Ovary (tissue), 10 donors: ENCODE measurements at places on chromosomes 13 and 19. TPM values are rescaled to one million over a fixed set of nuclear protein-coding genes. Genes with fewer than 3 reads are reported as not detected.

- H3K27ac ChIP-seq = no peak overlapping the region
- H3K4me3 ChIP-seq = no peak overlapping the region
- no peaks in the 10 kb centered on the region for H3K4me1 ChIP-seq
- DNase-seq = no peak
Observed at GRCh38 chr13:26095846-26096610, 44.2 kb upstream of the SHISA2 start.

The SCN1B gene
- 11.7 TPM for total RNA-seq

DNA sequence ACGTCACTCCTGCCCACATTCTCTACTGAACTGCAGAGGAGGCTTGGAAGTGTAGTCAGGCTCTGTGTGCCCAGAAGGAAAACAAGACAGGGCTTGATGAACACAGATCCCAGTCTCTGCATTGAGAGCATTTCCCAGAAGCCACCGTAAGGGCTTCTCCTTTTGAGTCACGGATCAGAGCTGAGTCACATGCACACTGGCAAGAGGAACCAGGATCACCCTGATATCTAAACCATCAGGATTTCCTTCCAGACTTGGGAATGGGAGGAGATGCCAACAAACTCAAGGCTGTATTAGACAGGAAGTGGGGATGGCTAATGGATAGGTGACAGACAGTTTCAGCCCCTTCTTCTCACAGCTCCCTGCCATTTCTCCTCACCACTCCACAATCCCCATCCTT, 17.7 kb upstream of the FBXO17 start:
- H3K36me3 ChIP-seq = no peaks in the 10 kb centered on the region
- no peak overlapping the region for H3K4me3 ChIP-seq
- DNase-seq = no peak
- no peak overlapping the region for H3K27ac ChIP-seq

- H3K27me3 ChIP-seq = no peaks in the 10 kb centered on the region
Observed at GRCh38 chr19:41097302-41097701, 9.1 kb downstream of the CYP2A13 start.

DNA sequence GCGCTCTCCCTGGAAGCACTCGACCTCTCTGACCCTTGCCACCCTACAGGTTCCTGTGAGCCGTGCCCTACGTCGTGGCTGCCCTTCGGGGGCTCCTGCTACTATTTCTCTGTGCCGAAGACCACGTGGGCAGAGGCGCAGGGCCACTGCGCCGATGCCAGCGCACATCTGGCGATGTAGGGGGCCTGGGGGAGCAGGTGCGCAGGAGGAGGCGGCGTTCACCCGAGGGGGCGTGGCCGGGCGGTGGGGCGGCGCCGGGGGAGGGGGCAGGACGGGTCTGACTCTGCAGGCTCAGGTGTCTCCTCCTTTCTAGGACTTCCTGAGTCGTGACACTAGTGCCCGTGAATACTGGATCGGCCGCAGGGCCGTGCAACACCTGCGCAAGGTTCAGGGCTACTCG, 26.4 kb downstream of the CLEC4M start:
- no peak overlapping the region for H3K4me3 ChIP-seq
- DNase-seq = no peak
- H3K27ac ChIP-seq = no peak overlapping the region
- no peaks in the 10 kb centered on the region for H3K36me3 ChIP-seq
- no peaks in the 10 kb centered on the region for H3K4me1 ChIP-seq

The NCCRP1 gene
- 0.20 TPM for total RNA-seq

DNA sequence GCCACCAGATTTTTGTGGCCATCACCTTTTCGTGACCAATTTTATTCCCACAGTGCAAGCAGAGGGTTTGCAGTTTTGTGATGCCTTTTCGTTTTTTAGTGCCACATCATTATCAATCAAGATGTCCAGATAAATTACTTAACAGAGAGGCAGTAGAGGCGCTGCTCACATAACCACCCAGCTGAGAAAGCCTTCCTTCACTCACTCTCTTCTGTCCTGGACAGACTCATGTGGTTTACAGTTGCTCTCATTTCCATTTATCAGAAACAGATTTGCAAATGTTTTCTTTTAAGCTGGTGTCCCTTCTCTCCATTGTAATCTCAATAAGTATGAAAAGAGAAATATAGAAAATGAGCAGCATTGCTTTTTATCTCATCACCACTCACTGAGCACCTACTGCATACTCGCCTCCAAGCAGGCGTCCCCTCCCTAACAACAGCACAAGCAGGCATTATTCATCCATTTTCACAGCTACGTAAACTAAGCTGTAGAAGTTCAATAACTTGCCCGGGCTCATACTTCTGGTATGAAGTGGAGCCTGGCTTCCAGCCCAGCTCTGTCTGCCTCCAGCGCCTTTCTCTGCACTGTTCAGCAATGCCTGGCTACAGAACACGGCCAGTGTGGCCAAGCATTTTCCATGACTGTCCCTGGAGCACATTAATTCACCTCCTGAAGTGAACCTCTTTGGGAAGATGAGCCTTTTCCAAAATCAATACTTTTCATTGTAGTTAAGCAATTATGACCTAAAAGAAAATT, 34.6 kb upstream of the KATNAL1 start:
- H3K27me3 ChIP-seq = no peaks in the 10 kb centered on the region
- peak overlapping the region; percentile 40 for H3K27ac ChIP-seq
- DNase-seq = peak; percentile 77
- peaks cover 16% of the 10 kb centered on the region for H3K4me1 ChIP-seq
- H3K36me3 ChIP-seq = no peaks in the 10 kb centered on the region

- no peak overlapping the region for H3K4me3 ChIP-seq
- no peaks in the 10 kb centered on the region for H3K36me3 ChIP-seq
- DNase-seq = no peak
- no peaks in the 10 kb centered on the region for H3K27me3 ChIP-seq
- H3K27ac ChIP-seq = no peak overlapping the region
Observed at GRCh38 chr19:14094854-14095253, 4.3 kb upstream of the SAMD1 start.

DNA sequence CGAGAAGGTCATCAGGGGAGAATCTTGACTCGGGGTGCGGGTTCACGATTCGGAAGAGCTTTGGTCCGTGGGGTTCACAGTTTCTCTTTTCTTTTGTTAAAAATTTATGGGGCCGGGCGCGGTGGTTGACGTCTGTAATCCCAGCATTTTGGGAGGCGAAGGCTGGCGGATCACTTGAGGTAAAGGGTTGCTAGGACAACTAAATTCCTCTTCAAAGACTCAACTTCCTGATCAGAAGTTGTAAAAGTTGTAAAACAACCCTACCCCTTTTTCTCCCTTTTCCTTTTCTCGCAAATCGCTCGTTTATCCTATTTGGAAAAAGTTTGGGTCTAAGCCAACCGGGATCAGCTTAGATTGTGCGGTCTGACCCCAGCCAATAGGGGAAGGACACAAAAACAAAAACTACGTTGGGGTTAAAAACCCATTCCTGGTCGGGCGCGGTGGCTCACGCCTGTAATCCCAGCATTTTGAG, 673 bp downstream of the ZNF486 start:
- no peaks in the 10 kb centered on the region for H3K27me3 ChIP-seq
- H3K27ac ChIP-seq = peak overlapping the region; percentile 34

The VSTM2B gene
- total RNA-seq = not detected

DNA sequence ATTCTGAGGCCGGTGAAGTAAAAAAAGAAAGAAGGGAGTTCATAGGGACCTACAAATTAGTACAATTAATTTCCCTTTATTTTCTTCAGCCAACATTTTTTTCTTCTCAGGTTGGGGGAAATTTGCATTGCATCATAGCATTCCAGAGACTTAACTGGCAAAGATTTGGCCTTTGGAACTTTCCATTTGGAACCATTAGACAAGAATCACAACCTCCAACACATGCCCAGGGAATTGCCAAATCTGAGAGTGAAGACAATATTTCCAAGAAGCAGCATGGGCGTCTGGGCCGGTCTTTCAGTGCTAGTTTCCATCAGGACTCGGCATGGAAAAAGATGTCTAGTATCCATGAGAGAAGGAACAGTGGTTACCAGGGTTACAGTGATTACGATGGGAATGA, 6.4 kb upstream of the ERCC5 start:
- no peak overlapping the region for H3K4me3 ChIP-seq
- no peaks in the 10 kb centered on the region for H3K4me1 ChIP-seq
- no peaks in the 10 kb centered on the region for H3K27me3 ChIP-seq
- DNase-seq = no peak

DNA sequence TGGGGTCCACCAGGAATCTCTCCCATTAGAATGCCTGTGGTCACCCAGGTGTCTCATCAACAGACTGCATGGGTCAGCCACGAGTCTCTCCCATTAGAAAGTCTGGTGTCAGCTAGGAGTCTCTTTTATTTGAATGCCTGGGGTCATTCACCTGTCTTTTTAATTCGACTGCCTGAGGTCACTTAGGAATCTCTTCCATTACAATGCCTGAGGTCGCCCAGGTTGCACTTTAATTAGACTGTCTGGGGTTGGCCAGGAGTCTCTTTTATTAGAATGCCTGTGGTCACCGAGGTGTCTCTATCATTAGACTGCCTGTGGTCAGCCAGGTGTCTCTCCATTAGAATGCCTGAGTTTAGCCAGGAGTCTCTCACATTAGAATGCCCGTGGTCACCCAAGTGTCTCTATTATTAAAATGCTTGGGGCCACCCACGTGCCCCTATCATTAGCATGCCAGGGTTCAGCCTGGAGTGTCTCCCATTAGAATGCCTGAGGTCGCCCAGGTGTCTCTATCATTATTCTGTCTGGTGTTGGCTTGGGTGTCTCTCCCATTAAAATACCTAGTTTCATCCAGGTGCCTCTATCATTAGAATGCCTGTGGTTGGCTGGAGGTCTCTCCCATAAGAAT, 1474.3 kb downstream of the UQCRFS1 start:
- no peak overlapping the region for H3K27ac ChIP-seq
- DNase-seq = no peak
- no peak overlapping the region for H3K4me3 ChIP-seq
- H3K36me3 ChIP-seq = no peaks in the 10 kb centered on the region
- no peaks in the 10 kb centered on the region for H3K27me3 ChIP-seq
- no peaks in the 10 kb centered on the region for H3K4me1 ChIP-seq

The GIPR gene
- total RNA-seq = not detected

- no peak overlapping the region for H3K27ac ChIP-seq
- H3K4me1 ChIP-seq = no peaks in the 10 kb centered on the region
- no peaks in the 10 kb centered on the region for H3K36me3 ChIP-seq
- no peak overlapping the region for H3K4me3 ChIP-seq
- no peak for DNase-seq
Observed at GRCh38 chr13:50724913-50725312, 118.6 kb downstream of the DLEU7 start.

DNA sequence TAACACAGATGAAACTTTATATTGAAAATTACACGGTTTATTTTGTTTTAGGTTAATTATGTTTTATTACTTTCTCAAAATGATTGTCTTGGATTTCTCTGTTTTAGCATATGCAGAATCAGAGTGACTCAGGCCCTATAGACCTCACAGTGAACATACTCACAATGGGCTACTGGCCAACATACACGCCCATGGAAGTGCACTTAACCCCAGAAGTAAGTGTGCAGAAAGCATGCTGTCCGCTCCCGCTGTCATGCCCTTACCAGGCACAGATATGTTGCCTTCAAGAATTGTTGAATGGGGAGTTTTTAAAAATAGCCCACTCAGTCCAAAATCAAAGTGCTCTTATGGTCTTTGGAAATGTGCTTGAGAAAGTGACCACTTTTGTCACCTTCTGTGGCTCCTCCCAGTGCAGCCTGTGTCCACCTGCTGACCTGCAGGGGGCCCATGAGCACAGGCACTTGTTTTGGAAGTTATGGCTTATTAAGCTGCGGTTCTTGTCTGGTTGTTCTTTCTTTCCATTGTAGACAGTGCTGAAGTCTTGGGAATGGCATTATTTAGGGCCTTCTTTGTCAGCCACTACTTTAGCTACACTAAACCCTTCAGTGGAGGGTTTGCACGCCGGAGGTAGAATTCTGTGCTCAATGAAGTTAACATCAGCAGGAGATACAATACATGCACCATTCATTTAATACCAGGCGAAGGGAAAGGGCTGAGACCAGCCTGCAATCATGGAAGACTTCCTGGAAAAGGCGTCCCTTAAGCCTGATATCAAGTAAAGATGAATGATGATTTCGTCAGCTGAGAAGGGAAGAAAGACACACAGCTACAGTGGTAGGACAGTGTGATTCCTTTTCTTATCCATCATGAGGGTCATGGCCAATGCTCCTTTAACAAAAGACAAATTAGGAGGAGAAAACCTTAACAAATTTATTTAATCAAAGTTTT, 36.7 kb downstream of the CUL4A start:
- H3K36me3 ChIP-seq = no peaks in the 10 kb centered on the region
- no peaks in the 10 kb centered on the region for H3K4me1 ChIP-seq
- DNase-seq = no peak
- no peak overlapping the region for H3K27ac ChIP-seq
- H3K27me3 ChIP-seq = no peaks in the 10 kb centered on the region

The ZNF730 gene
- total RNA-seq = 4.5 TPM

- H3K4me3 ChIP-seq = no peak overlapping the region
- no peaks in the 10 kb centered on the region for H3K36me3 ChIP-seq
- DNase-seq = no peak
- H3K27me3 ChIP-seq = no peaks in the 10 kb centered on the region
- H3K27ac ChIP-seq = no peak overlapping the region
Observed at GRCh38 chr13:63128716-63129115, 1713.1 kb upstream of the PCDH20 start.

GRCh38 chr13:110471156-110471832, 90.2 kb downstream of the RAB20 start:
- H3K4me1 ChIP-seq = no peaks in the 10 kb centered on the region
- H3K27me3 ChIP-seq = no peaks in the 10 kb centered on the region
- H3K36me3 ChIP-seq = no peaks in the 10 kb centered on the region
- H3K4me3 ChIP-seq = no peak overlapping the region
- no peak overlapping the region for H3K27ac ChIP-seq

GRCh38 chr19:16482745-16483144, 11.0 kb upstream of the EPS15L1 start:
- no peaks in the 10 kb centered on the region for H3K27me3 ChIP-seq
- no peak overlapping the region for H3K4me3 ChIP-seq
- no peak for DNase-seq
- H3K4me1 ChIP-seq = no peaks in the 10 kb centered on the region
- H3K36me3 ChIP-seq = no peaks in the 10 kb centered on the region

The CCL25 gene
- total RNA-seq = not detected

- peaks cover 5% of the 10 kb centered on the region for H3K4me1 ChIP-seq
- peak; percentile 98 for DNase-seq
- peak within 1 kb of the TSS; percentile 62 for H3K27ac ChIP-seq
- no peaks in the 10 kb centered on the region for H3K36me3 ChIP-seq
Observed at GRCh38 chr19:12333162-12334159, at the start of gene ZNF563. TSS of gene ZNF563 (minus strand) at chr19:12333633. CDS start at chr19:12333482, 151 bp downstream.

DNA sequence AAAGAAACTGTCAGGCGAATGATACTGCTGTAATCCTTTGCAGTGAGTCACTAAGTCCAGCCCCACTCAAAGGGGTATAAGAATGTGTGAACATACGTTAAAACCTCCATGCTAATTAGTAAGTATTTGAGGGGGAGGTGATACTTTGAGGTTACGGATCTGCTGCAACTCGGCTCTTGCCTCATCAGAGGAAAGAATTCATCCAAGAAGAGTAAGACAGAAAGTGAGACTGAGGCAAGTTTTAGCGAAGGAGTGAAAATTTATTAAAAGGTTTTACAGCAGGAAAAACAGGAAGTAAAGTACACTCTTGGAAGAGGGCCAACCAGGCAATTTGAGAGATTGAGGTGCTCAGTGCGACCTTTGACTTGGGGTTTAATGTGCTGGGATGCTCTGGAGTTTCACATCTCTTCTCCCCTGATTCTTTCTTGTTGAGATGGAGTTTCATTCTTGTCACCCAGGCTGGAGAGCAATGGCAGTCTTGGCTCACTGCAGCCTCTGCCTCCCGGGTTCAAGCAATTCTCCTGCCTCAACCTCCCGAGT, 9.8 kb downstream of the CLEC4M start:
- no peaks in the 10 kb centered on the region for H3K36me3 ChIP-seq
- no peaks in the 10 kb centered on the region for H3K4me1 ChIP-seq
- no peak for DNase-seq
- H3K27ac ChIP-seq = no peak overlapping the region

The ZNF99 gene
- total RNA-seq = 0.12 TPM
